Liver (tissue), 10 donors: ENCODE measurements at places on chromosomes 4 and X. TPM values are rescaled to one million over a fixed set of nuclear protein-coding genes. Genes with fewer than 3 reads are reported as not detected.

HSFX2 gene
- polyA plus RNA-seq = 0.20 TPM

PALLD gene
- polyA plus RNA-seq = 9.0 TPM

NAP1L3 gene
- polyA plus RNA-seq = 0.69 TPM

GRCh38 chr4:181604546-181604945, 638.7 kb upstream of the TENM3 start:
- H3K4me1 ChIP-seq = no peaks in the 10 kb centered on the region
- no peaks in the 10 kb centered on the region for H3K27me3 ChIP-seq
- no peaks in the 10 kb centered on the region for H3K36me3 ChIP-seq
- DNase-seq = no peak
- no peak overlapping the region for H3K27ac ChIP-seq

- no peaks in the 10 kb centered on the region for H3K27me3 ChIP-seq
- no peak for DNase-seq
- H3K4me3 ChIP-seq = no peak overlapping the region
- no peaks in the 10 kb centered on the region for H3K36me3 ChIP-seq
- no peak overlapping the region for H3K27ac ChIP-seq
Observed at GRCh38 chrX:30875957-30876356, 13.1 kb downstream of the TAB3 start.

DNA sequence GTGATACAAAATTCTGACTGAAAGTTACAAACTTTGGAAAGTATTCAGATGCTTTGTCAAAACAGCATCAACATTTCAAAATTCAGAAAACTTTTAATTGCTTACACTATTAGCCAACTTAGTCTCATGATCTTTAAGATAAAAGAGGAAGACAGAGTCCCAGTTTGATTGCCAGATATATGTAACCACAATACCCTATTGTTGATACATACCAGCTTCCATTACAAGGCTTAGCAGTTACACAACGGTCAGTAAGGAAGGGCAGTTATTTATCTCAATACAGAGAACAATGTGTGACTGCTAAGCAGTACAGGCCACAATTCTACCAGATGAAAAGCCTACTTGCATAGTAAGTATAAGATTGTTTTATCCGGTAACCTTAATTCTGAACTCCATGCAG, 138.4 kb downstream of the SPANXN3 start:
- H3K4me3 ChIP-seq = no peak overlapping the region
- no peak for DNase-seq
- H3K27ac ChIP-seq = no peak overlapping the region
- no peaks in the 10 kb centered on the region for H3K4me1 ChIP-seq
- no peaks in the 10 kb centered on the region for H3K27me3 ChIP-seq
- no peaks in the 10 kb centered on the region for H3K36me3 ChIP-seq

DNA sequence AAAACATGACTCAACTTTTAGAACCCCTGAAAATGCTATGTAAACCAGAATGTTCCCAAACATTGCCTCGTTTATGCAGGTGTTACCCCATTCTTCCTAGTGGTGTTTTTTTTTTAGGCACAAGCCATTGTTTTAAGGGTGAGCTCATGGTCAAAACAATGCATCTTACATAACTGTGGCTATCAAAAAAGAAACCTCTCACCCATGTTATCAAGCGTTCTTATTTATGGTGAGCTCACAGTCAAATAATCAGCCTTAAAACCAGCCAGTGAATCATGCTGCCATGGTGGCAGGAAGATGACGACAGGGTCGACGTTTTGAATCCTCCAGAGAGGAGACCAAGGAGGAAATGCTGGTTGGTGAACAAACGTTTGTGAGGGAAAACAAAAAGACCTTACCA, 195.2 kb downstream of the KDR start:
- H3K36me3 ChIP-seq = no peaks in the 10 kb centered on the region
- no peak overlapping the region for H3K27ac ChIP-seq
- no peak overlapping the region for H3K4me3 ChIP-seq
- H3K4me1 ChIP-seq = no peaks in the 10 kb centered on the region

GRCh38 chr4:173696011-173696410, 166.0 kb upstream of the HAND2 start:
- H3K36me3 ChIP-seq = no peaks in the 10 kb centered on the region
- no peaks in the 10 kb centered on the region for H3K27me3 ChIP-seq
- no peak overlapping the region for H3K4me3 ChIP-seq
- H3K4me1 ChIP-seq = peaks cover 13% of the 10 kb centered on the region
- DNase-seq = no peak
- H3K27ac ChIP-seq = no peak overlapping the region

DNA sequence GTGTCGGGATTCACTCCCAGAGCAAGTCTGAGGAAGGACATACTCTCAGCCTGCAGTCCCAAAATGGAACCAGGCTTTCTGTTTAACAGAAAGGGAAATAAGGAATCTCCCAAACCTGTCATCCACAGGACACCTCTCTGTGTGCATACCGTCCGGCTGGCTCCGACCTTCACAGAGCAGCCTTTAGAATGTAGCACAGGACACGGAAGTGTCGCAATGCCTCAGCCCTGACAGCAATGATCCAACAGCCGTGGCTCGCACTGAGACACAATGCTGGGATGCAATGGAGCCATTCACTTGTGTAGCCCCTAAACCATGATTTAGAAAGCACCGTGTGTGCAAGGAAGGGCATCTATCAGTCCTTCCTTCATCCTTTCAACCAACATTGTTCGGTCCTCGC, 15.5 kb upstream of the HELT start:
- H3K4me1 ChIP-seq = peaks cover 6% of the 10 kb centered on the region
- no peaks in the 10 kb centered on the region for H3K36me3 ChIP-seq
- no peak for DNase-seq
- H3K27me3 ChIP-seq = no peaks in the 10 kb centered on the region
